ENCODE measurements at places on chromosomes 1 and 21.

GRCh38 chr1:160534823-160535605, 12.0 kb upstream of the SLAMF6 start:
- no peak for DNase-seq

DNA sequence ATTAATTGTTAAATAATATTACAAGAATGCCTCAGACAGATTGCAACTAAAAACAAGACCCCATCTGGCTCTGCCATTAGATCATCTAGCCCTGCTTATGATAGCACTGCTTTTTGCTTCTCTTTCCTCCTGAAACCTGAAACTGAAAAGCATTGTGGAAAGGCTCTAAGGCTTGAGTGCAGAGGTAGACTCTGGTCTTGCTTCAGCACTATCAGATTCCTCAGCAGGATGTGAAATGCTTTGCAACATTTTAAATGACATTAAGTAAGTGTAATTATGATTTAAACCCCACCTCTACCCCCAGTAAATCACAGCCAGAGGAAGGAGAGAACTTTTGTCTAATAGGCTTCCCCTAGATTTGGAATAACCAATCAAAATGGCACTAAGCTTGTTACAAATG, 32.9 kb downstream of the PHC2 start:
- no peak for DNase-seq

DNA sequence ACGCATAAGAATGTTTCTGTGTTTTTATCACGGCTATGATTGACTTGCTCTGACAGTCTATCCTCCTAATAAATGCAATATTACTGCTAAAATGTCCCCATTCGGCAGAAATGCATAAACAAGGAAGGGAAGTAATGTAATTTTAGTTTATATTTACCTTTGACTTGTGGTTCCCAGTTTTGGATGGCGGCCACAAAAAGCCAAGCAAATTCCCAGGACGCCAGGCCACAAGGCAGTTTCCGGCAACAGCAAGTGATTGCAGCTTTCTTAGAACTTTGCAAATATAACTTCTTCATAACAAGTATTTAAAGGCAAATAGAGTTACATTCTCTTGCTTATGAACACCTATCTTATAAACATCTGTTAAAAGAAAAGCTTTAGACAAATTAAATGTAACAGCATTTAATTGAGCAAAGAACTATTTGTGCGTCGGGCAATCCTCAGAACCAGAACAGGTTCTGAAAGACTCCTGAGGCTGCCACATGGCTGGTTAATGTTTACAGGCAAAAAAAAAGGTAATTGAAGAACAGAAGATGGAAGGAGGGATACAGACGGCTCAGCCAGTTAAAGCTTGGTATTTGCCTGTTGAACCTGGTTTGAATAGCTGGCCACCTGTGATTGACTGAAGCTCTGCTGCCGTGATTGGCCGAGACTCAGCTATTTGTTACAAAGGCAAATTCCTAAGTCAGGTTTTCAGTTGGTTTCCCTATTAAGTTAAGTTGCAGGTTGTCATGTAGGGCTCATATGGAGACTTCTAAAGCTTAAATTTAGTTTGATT, 80.8 kb downstream of the C21orf91 start:
- no peak for DNase-seq

GRCh38 chr1:65476327-65476726, 55.9 kb downstream of the LEPR start:
- no peak for DNase-seq

GRCh38 chr1:202248861-202249260, 55.3 kb downstream of the LGR6 start:
- DNase-seq = no peak

GRCh38 chr1:247274605-247275256, 18.9 kb downstream of the VN1R5 start:
- no peak for DNase-seq

- DNase-seq = no peak
Observed at GRCh38 chr1:229710746-229711145, 84.7 kb downstream of the URB2 start.

DNA sequence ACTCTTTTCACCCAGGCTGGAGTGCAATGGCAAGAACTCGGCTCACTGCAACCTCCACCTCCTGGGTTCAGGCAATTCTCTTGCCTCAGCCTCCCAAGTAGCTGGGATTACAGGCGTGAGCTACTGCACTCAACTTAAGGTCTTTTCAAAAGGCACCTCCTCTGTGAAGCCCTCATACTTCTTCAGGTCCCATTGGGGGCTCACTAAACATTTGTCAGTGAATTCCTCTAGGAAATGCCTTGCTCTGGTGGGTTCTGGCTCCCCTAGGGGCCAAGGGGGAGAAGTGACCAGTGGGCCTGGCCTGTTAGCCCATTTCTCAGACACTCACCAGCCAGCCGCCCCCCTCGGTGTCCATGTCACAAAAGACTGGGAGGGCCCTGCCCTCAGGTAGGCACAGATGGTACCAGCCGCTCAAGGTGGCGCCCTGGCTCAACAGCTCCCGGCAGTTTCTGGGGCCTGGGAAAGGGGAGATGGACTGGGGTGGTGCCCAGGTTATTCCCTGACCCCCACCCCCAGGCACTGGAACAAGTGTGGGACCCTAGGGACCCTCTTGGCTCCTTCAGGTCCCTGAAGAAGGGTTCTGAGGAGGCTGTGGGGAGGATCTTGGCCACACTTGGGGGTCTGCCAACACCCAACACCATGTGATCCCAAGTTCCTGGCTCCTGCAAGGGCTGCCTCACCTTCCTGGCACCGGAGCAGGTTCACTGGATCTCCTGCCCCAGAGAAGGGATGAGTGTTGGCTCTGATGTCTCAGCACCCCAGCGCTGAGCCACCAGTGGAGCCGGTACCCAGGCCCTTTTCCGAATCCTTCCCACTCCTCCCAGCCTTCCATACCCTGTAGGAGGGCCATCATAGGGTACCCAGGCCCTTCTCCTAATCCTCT, 1.6 kb downstream of the FCN3 start:
- DNase-seq = no peak

- DNase-seq = no peak
Observed at GRCh38 chr1:77076759-77077158, 142.5 kb downstream of the PIGK start.
